ENCODE measurements at places on chromosomes 3 and 15.

DNA sequence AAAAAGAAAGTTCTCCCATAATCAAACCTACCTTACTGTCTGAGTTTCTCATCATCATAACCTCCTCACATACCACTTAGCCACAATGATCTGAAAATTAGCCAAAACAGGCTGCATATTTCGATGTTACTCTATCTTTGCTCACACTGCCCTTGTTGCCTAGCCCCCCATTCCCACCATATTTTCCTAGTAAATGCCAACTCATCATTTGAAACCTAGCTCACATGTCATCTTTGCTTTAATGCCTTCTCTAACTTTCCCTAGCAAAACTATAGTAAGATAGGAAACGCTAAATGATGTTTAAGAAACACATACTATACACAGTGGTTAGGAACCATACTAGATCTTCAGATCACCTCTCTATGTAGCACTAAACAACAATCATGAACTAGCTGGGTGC lies 64.9 kb downstream of the INO80 start:
- no peak for DNase-seq

DNA sequence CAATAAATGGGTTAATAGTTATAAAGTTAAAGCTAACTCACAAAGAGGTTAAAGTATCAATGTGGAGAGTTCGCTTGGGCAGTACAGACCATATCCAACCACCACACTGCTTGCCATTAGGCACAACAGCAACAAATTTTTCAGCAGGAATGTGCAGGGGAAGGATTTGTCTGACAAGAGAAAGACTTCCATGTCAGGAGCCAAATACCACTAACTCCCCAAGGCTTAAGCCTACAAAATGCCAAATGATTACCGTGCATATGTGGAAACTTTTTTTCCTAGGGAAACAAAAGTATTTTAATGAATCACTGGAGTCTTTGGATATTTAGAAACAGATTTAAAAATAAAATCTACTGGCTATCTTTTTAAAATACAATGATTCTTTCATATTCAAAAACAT lies 8.1 kb downstream of the VGLL3 start:
- DNase-seq, result no peak

DNA sequence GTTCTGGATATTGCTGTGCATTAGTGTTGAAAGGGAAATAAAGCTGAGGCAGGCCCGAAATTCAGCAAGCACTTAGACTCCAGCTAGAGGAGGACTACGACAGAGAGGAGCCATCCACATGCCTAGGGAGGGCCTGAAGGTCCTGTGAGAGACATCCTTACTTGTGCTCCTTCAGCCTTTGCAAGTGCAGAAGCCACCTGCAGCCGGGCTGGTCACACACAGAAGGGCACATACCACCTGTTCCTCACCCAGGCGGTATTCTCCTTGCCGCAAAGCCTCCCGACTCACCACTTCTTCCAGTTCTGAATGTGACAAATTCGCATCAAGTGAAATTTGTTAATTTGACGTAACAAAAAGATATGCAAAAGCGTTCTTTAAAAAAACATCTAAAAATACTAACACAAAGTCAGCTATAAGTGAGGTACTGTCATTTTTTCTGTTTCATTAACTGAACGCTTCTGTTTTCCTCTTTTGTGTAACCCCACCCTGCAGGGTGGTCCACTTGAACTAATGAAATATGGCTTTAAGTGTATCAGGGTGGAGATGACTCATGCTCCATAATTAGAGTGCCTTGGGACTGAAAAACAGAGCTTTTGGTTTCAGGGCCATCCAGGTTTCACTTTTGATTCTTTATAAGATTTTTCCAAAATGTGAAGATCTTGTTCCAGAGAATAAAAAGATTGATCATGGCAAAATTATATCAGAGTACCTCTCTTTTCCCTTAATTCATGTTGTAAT lies 467.9 kb upstream of the ATP11B start:
- no peak for DNase-seq

GRCh38 chr3:50830451-50830850 lies 155.7 kb downstream of the DOCK3 start:
- no peak for DNase-seq

GRCh38 chr3:161602475-161602874 lies 105.9 kb downstream of the OTOL1 start:
- DNase-seq, result no peak
